ENCODE measurements at places on chromosomes 2 and 18.

- no peak for DNase-seq
Measured at GRCh38 chr2:237259201-237259600, 154.8 kb downstream of the COL6A3 start.

- no peak for DNase-seq
Measured at GRCh38 chr2:219559156-219559915, 12.0 kb downstream of the OBSL1 start.

- DNase-seq, result no peak
Measured at GRCh38 chr18:79467126-79467525, 71.4 kb downstream of the NFATC1 start.

DNA sequence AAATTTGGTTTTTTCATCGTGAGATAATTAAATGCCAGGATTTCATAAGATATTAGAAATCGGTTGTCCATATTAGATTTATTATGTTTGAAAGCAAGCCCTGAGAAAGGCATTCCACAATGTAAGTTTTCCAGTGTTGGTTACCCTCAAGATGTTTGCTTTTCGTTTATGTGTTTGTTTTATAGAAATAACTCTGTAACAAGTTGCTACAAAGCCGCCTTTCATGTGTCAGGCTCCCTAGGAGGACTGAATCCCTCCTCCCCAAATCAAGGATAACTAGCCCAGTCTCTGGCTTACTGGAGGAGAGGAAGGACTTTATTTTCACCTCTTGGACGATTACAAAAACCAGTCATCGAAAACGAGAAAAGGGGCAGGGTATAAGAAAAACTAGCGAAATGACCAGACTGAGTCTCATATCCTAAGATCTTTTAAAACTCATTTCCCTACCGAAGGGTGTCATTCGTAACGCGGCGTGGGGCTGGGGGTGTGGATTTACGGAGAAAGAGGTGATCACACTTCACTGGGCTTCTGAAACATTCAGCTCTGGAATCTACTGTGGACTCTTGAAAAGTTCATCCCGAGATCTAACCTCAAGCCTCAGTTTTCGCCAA is 1.0 kb upstream of the PEX13 start:
- no peak for DNase-seq

- no peak for DNase-seq
Measured at GRCh38 chr2:109211315-109211714, 82.3 kb downstream of the SH3RF3 start.

DNA sequence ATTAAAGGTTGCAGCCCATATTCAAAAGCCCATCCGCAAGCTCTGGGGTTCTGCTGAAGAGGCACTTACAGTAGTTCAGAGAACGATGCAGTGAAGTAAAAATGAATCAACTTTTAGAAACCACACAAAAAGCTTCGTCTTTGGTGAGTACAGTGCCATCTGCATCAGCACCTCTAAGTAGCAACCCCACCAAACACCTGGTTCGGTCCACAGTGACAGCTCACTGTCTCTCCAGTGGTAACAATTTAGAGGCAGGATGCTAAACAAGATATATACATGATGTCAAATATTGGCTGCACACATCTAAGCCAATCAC is 275.4 kb upstream of the TCF4 start:
- no peak for DNase-seq

- DNase-seq, result no peak
Measured at GRCh38 chr18:47441914-47442313, 190.5 kb upstream of the SKOR2 start.

DNA sequence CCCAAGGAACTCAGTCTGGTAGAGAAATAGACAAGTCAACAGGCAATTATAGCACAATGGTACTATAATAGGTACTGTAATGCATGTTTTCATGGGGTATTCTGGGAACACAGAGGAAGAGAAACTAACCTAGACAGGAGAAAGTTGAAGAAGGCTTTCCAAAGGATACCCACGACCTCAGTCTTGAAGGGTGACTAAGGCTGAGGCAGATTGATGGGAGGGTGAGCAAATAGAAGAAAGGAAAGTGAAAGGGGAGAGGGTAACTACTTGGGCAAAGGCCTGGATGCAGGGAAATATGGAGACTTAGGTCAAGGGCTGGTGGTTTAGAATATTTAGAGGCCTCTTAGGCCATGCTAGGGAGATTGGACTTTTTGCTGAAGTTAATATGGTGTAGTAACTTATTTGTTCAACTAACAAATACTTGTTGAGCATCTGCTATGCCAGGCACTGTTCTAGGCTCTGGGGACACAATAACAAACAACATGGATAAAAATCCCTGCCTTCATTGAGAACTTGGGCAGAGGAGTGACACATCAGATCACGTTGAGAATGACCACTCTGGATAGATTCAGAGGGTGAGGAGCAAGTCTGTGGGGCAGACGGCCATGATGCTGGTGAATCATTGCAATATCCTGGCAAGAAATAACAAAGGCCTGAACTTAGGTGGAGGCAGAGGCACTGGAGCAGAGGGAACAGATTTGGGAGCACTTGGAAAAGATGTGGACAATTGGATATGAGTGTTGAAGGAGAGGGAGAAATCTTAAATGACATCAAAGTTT is 56.4 kb downstream of the PLB1 start:
- DNase-seq, result no peak

DNA sequence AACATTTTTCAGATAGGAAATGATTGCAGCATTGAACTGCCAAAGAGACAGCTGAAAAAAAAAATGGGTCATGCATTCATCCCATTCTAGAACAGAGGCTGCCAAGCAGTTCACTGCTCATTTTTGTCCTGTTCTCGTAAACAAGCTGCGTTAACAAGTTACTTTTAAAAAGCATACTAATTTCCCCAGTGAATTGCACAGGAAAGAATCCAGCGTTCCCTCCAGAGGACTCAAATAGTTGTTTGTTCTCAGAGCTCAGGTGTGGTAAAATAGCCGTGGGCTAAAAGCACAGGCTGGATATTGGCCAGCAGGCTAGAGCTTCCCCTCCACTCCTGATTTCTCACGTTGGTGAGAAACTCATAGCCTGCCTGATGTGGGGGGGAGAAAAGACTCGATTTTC is 76.1 kb upstream of the AQP4 start:
- DNase-seq, result peak; percentile 20

DNA sequence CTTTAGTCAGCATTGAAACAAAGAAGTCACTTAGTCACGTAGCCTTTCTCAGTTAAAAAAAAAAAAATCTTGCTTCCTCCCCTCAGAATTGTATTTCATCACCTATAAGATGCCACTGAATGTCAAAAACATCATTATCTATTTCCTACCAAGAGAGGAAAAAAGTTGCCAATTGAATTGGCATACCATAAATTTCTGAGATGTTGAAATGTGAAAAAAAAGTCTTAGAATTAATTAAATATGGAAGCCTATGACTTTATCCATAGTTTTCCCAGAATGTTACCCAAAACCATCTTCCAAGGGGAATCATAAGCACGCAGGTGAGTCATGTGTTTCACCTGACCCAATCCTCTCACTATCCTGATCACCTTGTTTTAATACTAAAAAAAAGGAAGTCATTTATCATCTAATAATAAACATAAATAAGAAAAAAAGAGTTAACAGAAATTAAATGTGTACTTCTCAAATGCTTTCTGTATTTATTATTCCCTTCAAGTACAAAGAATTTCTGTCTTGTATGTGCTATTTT is 205.7 kb downstream of the TCF4 start:
- DNase-seq, result no peak

- no peak for DNase-seq
Measured at GRCh38 chr2:31704561-31705212, 123.9 kb upstream of the SRD5A2 start.

GRCh38 chr2:57075226-57075625 is 891.4 kb downstream of the CCDC85A start:
- no peak for DNase-seq

- DNase-seq, result no peak
Measured at GRCh38 chr18:22385718-22386117, 32.0 kb downstream of the CTAGE1 start.

DNA sequence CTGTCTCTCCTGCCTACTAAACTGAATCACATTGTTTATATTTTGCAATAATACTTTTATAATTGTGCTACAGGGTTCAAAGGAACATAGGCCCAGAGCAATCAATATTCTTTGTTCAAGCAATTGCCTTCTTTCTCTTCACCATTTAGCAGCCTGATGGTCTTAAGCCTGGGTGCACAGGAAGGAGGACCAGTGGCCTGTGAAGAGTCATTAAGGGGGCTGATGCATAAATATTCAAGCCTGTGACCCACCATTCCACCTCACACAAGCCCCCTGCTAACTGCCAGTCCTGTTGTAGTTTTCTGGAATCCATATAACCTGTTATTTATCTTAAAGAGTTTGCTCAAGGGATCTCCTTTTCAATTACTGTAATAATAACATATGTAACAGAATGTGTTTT is 56.0 kb downstream of the ABCA12 start:
- DNase-seq, result no peak

DNA sequence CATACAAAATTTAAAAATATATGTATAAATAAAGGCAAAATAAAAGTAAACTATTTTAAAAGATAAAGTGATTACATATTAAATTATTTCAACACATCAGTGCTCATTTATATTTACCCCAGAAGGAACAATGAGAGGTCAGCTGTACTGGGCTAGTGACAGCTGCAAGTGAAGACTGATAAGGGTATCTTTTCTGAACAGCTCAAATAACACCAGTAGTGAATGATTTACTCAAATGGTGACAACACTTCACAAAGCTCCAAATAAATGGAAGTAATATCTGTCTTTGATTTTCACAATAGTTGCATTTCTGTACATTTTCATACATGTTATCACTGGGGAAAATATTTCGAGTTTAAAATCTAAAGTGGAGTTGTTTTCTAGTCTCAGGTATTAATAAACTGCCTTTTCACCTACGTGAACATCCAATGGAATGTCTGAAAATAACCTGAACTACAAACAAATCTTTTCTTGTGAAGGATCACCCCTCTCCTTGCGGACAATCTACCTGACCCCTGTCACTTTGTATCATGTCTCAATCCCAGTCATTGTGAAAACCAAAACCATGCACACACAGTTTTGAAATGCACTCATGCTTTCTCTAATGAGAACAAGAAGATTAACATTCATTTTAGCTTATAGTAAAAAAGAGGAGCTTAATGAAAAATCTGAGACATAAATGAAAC is 1928.8 kb upstream of the CELF4 start:
- no peak for DNase-seq

- no peak for DNase-seq
Measured at GRCh38 chr2:201171259-201171814, 11.6 kb upstream of the CASP10 start.

- DNase-seq, result no peak
Measured at GRCh38 chr2:7621018-7621814, 704.0 kb downstream of the RNF144A start.

Data from C1 segment of cervical spinal cord (tissue), 14 donors.